GM03348 (cell line): ENCODE measurements at places on chromosomes 3 and 15.

DNA sequence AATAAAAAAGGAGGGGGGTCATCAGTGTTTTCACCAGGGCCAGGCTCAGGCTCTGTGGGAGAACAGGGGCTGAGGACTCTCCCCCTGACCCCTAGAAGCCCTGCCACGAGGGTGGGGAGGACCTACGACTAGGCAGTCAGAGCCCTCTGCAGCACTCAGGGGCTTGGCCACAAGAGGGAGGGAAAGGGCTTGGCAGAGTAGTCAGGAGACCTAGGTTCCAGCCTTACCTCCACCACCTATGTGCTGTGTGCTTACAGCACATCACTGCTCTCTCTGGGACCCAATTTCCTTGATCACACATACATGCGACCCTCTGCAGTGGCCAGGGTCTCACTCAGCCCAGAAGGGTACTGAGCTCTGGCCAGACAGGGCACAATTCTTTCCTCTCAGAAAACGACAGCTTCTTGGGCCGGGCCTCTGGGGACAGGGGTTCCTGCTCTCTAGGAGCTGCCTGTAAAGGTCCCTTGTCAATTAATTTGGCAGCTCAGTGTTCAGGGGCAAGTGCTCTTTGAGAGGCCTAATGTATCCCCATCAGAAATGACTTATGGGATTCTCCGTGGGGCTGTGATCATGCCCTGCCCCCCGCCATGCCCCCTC is 16.4 kb upstream of the SKIC8 start:
- DNase-seq: no peak

DNA sequence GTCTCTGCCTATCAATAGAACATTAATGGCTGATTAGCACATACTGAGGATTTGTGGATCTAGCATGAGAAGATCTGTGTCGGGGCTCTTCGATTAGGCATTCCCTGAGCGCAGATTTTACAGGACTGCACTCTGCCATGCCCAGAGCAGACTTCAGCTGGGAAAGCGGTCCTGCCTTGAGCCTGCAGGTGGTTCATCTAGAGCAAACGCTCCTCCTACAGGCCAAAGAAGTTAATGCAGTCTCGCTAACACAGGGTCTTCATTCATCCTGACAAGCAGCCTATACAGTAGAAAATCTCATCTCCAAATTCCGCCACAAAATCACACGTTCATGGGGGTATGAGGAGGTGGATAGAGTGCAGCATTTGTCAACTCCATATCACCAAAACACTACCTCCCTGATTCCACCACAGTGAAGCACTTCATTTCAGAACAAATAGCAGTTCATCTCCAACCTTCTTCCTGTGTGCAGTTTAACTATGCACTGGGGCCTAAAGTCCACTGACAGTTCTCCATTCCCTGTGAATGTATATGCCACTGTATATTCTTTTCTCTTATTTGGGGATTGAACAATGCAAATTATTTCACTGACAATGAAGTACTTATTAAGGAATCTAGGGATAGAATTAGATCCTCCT is 405.8 kb downstream of the IGSF11 start:
- DNase-seq: peak; percentile 71

DNA sequence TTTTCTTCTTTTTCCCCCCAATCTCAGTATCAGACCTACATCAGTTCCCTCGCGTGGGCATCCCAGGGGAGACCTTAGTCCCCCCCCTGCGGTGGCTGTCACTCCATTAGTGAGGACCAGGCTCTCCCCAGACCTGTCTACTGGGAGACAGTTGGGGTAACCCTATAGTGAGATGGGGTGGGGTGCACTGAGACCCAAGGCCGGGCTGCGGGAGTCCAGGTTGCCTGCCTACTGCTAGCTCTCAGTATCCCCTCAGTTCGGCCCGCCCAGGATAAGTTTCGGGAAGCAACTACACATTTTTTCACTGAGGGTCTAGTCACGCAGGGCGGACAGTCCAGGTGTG is 671 bp upstream of the DCUN1D1 start:
- no peak for DNase-seq

GRCh38 chr3:197026481-197026866 is 3.1 kb downstream of the MELTF start:
- peak; percentile 22 for DNase-seq

DNA sequence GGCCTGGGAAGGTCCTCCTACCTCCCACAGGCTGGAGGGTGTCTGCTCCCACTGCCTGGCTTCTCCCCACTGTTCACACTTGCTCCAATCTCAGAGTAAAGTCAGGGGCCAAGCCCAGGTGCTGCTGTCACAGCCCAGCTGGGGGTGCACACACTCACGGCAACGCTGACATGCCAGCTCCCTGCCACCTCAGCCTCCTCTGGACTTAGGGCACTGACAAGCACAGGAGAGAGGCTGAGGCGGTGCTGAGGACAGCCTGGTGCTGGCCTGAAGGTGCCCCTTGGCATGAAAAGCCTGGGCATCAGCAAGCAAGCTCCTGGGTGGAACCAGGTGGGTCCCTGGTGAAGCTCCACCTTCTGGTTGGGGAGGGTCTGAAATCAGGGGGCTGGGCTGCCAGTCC is 53.0 kb downstream of the LSAMP start:
- DNase-seq: no peak

DNA sequence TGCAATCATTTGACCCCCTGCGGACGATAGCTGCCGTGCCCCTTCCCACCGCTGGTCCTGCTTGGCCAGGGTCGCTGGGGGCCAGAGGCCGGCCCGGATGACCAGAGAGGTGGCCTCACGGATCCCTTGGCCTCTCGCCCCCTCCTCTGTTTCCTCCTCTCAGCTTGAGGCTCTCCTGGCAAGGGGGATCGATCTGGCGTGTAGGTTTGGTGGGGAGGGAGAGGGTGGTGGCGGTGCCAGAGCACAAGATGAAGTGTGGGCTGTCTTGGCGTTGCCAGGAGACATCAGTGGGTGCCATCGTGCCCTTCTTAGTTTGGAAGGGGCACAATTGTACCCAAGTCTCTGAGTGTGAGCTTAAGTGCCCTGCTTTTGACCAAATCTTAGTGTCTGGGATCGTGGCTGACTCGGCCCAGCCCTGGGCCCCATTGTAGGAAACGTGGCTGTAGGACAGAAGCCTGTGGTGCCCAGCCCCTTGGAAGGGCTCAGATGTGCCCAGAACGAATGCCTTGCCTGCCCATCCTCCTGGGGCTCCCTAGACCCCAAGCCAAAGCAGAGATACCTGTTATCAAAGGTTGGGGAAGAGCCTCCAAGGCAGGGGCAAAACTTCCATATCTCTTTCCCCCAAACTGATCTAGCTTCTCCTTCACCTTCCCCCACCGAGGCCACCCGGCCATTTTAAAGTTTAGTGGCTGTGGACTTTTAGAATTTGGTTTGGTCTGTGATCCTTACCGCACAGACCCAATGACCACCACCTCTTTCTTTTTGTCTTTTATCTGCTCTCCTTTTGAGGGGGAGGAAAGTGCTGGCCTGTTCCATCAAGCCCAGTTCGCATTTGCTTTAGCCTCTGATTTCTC is 14.4 kb downstream of the NR2F2 start:
- DNase-seq: no peak

DNA sequence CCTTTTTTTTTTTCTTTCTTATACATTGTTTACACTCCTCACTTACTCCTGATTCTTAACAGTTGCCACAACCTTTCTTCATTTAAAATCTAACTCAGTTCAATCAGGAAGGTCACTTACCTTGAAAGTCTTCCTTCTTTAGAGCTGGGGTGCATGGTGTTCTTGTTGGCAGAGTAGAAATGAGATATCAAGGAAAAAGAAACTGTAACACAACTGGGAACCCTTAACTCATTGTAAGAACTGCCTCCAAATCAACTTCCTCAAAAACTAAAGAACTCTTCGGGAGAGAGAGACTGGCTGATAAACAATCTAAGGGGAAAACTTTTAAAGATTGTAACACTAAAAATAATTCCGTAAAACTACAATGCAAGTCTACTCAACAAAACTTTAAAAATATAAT is 1.4 kb upstream of the APPL1 start:
- no peak for DNase-seq

GRCh38 chr15:89751748-89752147 is 699 bp upstream of the MESP1 start:
- no peak for DNase-seq

- no peak for DNase-seq
Measured at GRCh38 chr3:44509393-44509921, 32.0 kb upstream of the ZNF445 start.

DNA sequence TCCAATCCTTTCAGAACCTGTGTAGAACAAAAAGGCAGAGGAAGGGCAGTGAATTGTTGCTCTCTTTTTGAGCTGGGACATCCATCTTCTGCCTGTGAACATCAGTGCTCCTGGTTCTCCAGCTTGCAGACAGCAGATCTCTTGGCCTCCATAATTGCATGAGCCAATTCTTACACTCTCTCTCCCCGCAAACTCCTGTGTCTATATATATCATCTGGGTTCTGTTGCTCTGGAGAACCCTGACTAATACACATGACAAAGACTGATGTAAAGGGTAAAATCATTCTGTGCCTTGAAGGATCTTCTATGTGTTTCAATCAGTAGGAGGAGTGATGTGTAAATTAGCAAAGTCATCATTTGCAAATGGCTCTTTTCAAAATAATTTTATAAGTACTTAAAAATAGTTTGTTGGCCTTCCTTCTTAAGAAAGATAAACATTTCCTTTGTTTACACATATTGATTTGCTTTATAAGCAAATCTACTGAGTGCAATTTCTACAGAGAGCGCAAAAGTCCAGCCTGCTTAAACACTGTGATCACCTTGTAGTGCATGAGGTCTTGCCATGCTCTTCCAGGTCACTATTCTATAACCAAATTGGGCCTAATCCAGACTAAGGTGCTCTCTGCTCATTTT is 154.9 kb upstream of the ANKRD28 start:
- DNase-seq: no peak
